ENCODE measurements at places on chromosomes 7 and 10.

GRCh38 chr7:66837661-66838060, 83.4 kb upstream of the TMEM248 start:
- DNase-seq: no peak

DNA sequence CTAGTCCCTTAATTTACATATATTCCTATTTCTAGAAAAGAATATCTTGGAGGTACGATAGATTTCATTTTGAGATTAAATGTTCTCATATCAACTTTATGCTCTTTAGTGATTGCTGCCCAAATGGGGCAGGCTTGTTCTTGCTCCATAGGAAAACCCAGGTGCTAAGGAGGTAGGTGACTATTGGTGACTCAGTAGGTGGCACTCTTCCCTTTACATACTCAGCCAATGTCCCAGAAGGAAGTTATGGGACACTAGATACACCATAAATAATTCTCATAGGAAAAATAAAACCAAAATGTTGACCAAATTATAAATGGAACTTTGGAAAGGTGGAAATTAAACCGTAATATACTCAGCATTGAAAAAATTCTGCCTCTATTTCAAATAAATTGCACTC, 4.0 kb downstream of the SKAP2 start:
- no peak for DNase-seq

DNA sequence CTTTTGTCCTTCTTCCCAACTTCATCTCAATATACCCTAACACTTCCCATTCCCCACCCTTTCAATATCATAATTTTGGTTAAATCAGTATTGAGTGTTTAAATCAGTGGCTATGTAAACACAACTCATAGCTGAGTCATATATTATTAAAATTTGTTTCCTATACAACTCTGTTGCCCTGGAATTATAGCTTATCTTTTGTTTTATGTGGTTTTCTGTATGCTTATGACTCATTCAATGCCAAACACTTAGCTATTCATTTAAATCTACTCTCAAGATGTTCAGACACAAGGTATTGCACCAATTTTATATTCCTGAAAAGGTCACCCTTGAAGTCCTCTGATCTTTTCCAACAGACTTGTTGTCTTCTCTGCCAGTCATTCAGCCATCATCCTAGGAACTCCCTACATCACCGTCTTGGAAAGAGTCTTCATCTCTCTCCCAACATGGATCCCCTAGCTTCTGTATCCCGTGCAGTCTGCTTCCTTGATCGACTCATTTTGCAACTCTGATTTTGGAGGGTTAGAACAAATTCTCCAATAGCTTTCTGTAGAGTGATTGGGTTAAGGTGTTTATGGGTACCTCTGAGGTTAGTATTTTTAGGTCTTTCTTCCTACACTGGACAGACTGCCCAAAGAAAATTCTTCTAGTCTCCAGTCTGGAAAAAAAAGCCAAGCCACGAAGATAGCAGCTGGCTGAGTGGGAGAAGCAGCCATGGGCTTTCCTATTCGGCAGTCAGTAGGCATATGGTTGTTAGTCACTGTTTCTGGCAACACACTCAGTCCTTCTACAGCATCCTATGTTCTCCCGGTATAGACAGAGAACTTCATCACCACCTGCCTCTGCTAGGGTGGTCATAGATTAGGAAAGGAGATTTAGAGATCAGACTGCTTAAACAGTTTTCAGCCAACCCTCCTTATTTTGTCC, 102.1 kb downstream of the CRPPA start:
- DNase-seq: no peak

DNA sequence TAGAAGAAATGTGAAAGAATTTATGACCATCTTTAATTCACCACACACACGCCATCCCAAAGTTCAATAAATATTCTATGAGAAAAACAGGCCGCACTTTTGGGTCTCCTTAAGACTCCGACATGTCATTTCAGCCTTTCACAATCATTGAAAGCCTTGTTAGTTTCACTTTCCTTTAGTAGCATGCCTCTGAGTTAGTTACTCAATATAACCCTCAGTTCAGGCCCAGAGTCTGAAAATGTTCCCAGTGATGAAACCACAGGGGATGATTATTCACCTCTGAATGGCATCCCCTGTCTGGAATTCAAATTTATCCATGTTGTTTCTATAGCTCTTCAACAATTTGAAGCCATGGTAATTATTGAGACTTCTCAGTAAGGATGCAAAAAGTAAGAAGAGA, 278.1 kb upstream of the NRP1 start:
- DNase-seq: no peak

DNA sequence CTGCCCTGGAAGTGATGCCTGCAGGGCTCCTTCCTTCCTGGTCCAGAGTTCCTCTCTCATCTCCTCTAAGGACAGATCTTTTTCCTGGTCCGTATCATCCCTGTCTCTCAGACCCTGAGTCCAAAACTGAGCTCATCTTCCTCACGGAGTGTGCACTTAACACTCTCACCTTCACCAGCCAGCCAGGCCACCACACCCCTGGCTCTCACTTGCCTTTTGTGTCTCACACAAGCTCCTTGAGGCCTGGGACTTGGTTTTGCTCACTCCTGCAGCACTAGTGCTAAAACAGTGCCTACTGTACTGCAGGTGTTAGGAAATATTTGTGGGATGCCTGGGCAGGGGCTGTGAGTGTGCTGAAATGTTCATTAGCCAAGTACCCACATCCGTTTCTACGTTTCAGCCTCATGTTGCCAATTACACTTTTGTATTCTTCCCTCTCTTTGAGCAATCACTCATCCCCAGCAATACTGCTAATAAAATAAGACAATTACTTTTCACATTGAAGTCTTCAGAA, 21.4 kb upstream of the PARP12 start:
- no peak for DNase-seq

DNA sequence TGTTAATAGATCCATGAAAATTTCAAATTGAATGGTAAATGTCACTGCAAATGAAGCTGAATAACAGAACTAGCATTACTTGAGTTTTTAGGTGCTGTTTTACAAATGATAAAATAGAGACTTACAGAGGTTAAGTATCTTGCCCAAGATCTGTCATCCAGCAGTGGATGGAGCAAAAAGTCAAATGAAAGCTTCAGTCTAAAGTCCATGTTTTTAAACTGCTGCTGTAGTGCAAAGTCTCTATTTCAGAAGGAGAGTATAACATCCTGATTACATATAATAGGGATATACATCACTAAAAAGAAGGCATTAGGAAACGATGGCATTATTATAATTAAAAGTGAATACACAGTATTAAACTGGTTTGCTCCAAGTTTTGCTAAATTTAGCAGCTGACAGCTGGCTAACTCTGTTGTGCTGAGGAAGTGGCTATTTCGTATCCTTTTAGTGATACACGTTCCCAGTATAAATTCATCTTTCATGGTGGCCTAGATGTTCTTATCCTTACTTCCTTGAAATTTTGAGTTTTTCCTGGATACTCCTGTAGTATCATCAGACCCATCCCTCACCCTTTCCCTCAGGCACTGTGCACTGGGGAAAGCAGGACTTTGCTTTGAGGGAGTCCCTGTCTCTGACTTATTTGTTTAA, 603.2 kb downstream of the MAGI2 start:
- no peak for DNase-seq

DNA sequence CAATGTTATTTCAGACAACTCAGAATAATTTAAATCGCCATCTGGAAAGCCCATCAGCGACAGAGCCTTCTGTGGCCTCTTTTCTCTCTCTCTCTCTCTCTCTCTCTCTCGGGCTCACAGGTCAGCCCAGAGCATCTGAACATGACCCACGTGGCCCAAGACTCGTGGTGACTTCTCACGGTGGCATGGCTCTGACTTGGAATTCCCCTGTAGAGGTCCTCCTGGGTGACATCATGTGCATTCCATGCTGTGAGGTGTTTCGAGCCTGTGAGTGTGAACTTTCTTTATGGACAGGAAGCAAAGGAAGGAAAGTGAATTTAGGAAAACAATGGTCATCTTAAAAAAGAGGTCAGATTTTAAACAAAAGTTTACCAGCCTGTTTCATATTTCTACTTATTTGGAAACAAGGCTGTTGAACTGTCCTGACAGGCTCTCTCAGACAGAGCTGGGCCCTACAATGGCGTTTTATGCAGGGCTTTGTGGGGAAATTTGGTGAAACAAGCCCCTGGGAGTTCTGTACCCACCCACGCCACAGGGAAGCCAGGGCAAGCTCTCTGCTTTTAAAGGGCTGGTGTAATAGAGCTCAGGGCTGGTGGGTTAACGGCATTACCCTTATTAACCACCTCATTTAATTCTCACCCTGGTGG, 359.7 kb upstream of the ZNF32 start:
- peak; percentile 71 for DNase-seq

DNA sequence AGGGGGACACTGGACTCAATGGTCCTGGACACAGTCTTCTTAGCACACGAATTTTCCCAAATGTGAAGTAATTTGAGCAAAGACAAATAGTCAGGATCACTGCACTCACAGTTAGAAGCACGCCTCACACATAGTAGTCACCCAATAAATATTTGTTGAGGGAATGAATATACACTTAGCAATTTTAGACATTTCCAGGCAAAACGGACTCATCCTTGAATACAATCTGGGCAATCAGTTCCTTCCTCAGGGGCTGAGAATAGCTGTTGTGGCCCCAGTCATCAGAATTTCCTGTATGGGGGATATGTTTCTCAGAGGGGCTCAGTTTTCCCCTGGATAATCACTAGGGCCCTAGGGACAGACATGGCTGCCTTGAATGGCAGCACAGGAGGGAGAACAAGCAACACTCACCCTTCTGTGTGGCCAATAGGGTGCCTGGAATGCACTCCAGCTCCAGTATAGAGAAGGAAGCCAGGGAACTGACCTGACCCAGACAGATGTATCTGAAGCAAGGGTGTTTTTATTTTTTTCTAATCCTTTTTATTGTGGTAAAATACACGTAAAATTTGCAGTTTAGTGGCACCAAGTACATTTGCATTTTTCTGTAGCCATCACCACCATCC, 282.7 kb upstream of the ZNF32 start:
- DNase-seq: no peak

DNA sequence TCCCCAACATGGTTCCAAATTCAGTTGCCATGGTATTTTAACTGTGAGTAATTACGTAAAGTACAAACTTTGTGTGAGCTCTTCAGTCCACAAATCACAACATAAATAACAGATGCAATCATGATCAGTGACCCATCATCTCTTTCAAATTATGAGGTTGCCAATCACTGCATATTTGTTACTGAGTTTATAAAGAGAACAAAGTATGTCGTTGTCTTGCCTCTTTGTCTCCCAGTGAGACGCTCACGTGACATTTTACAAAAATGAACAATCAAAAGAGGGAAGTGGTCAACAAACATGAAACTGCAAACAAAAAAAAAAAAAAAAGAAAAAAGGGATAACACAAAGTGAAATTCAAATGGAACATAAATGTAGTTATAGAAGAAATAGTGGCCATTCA, 122.7 kb upstream of the PDSS1 start:
- peak; percentile 69 for DNase-seq

- no peak for DNase-seq
Observed at GRCh38 chr10:43257347-43258210, 9.3 kb downstream of the RASGEF1A start.

GRCh38 chr10:84632866-84633265, 304.5 kb downstream of the CCSER2 start:
- DNase-seq: no peak

- DNase-seq: no peak
Observed at GRCh38 chr7:66333443-66333842, 128.3 kb downstream of the TPST1 start.

DNA sequence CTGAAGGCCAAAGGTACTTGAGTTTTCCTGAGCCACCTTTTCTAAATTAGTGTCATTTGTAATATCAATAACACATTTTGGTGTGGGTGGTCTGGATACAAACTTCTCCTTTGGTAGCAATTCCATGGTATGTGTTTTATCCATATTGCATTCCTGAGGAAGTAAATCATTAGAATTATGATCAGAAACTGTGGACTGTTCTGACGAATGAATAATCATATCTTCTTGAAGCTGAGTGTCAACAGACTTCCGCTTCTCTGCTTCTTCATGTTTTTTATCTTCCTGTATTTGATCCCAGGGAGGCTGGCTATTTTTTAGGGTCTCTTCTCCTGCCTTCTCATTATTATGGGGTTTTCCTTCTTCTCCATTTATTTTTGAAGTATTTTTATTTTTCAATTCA, 81.4 kb downstream of the NRBF2 start:
- no peak for DNase-seq

GRCh38 chr10:32139223-32140073, 83.2 kb upstream of the KIF5B start:
- no peak for DNase-seq

- no peak for DNase-seq
Observed at GRCh38 chr10:72080042-72080975, 8.0 kb downstream of the SPOCK2 start.

DNA sequence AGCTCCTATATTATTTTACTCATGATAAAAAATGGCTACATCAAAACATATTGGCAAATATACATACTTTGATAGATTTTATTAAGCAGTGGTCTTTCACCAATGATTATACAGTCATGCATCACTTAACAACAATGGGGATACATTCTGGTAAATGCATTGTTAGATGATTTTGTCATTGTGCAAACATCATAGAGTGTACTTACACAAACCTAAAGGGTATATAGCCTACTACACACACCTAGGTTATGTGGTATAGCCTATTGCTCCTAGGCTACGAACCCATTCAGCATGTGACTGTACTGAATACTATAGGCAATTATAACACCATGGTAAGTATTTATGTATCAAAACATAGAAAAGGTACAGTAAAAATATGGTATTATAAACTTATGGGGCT, 98.9 kb upstream of the IL6 start:
- no peak for DNase-seq

DNA sequence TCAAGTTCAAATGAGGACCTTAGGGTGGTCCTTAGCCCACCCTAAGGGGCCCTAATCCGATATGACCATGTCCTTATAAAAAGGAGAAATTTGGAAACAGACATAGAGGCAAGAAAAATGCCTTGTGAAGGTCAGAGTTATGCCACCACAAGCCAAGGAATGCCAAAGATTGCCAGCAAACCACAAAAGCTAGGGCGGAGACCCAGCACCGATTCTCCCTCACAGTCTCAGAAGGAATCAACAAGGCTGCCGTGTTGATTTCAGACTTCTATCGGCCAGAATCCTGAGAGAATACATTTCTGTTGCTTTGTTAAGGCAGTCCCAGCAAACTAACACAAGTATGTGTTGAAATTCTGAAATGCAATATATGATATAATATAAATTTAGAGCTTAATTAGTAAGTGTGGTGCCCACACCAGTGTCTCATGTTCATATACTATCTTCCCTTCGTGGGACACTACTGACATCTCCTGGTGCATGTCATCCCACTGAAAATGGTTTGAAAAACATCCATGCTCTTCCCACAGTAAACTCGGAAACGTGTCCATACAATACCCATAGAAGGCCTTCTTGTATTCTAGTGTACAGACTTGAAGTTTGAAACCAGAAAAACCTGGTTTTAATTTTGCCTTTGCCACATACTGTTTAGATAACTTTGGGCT, 349.0 kb downstream of the TNS3 start:
- no peak for DNase-seq

DNA sequence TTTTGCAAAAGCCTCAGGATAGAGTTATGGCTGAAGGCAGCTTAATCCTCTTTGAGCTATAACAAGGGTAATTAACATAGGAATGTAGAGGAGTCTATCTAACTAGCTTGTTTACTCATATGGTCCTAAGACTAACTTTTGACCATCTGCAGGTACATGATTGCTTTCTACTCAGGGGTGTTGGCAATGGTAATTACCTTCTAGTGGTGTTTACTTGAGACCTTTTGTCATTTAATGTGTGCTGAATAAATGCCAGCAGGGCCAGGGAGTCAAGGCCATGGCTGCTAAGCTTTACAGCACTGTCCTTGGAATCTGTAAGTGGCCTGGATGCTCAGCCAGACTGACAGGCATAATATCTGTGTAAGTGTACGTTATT, 1325.0 kb downstream of the XPNPEP1 start:
- DNase-seq: no peak

- DNase-seq: no peak
Observed at GRCh38 chr7:47103498-47104205, 478.3 kb downstream of the TNS3 start.

All from GM13977 (cell line).